ENCODE measurements at places on chromosomes 4 and X. TPM values are rescaled to one million over a fixed set of nuclear protein-coding genes. Genes with fewer than 3 reads are reported as not detected.

- DNase-seq = no peak
Observed at GRCh38 chrX:109155161-109155560, 326.7 kb downstream of the GUCY2F start.

Gene LPAR4
- total RNA-seq = 7.8 TPM

GRCh38 chr4:2702770-2703169 lies 53.4 kb downstream of the TNIP2 start:
- no peak for DNase-seq

Gene OCIAD1
- 135 TPM for total RNA-seq

DNA sequence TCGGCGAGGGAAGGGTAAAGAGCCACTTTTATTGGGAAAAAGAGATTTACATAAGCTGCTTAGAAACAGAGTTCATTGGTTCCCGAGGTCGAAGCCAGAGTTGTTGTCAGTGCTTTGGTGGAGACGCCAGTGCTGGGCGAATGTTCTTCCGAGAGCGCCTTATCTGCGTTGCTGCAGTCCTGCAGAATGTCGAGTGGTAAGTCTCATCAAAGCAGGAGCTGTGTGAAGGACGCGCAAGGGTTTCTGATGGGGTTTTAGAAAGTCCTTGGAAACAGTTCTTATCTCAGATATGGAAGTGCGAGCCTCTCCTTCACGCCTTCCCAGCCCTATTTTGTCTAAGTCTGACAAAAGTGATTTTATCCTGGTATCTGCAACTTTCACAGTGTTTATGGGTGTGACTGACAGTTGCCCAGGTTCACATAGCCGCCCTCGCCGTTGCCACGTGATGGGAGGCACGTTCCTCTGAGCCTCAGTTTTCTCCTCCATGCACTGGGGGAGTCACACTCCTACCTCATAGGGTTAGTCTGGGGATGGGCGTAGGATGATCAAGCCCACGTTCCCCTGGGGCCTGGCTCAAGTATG lies 47.3 kb upstream of the NSG1 start:
- no peak for DNase-seq

DNA sequence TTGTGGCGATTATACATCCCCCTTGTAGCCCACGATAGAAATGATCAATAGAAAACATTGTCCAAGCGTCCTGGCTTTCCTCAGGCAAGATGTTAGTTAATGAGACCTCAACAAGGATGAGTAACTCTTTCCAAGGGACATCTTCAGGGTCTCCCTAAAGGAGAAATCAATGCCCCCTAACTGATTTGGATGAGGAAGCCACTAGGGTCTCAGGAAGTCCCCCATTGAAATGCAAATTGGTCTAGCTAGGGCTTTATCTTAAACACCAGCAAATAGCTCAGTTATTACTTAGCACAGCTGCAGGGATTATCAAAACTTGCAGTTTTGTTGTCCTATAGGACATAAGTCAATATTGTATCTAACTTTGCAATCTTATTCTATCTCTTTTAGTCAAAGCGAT lies 721.5 kb downstream of the IL1RAPL1 start:
- DNase-seq = no peak

DNA sequence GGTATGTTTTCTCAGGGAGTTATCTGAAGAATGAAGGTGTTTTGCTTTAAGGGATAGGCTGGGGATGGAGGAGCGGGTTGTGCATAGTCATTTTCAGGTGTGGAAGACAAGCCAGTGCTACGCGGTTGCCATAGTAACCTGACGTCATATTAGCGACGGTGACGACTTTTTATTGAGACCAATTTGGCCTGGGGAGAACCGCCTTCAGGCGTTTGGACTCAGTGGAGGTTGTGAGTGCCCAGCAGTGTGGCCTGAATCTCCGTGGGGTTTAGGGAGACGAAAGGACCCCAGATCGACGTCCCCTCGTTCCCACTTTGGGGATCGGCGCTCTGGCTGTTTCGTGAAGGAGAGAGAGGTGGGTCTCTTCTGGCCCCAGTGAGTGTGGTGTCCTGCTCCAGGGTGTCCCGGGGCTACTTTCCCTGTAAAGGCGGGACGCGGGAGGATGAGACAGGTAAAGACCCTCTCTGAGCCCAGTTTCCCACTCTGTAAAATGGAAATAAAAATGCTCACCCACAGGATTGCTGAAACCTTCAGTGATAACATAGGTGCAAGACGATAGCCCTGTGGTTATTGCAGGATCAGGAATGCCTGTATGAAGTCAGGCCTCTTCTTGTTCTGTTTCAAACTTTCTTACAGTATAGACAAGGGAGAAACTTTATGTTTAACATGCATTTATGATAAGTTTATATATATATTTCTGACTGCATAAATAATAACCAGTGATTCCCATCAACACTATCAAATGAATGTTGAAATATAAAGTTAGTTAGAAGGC lies 48.6 kb downstream of the GPRASP3 start:
- peak; percentile 75 for DNase-seq

Gene CLDN22
- not detected for total RNA-seq

Measured in WTC11 (cell line).